HFF-Myc (cell line): ENCODE measurements at places on chromosomes 11 and 22.

DNA sequence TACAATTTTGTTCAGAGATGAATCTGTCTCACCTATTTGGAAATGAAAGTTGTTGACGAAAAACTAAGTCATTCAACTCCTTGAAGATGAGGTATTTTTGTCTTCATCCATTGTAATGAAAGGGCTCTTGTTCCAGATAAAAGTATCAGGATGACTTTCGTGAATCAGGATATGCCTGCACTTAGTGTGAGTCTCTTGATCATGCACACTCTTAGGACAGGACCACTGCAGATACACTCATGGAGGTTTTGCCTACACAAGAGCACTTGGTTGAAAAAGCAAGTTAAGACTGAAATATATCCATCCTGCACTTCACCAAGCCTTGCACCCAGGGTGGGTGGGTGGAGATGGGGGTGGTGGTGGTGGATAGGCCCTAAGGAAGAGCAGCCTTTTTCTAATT is 120.8 kb upstream of the MTMR2 start:
- no peak for DNase-seq

- DNase-seq = no peak
Observed at GRCh38 chr11:91104237-91104636, 881.4 kb upstream of the CHORDC1 start.

DNA sequence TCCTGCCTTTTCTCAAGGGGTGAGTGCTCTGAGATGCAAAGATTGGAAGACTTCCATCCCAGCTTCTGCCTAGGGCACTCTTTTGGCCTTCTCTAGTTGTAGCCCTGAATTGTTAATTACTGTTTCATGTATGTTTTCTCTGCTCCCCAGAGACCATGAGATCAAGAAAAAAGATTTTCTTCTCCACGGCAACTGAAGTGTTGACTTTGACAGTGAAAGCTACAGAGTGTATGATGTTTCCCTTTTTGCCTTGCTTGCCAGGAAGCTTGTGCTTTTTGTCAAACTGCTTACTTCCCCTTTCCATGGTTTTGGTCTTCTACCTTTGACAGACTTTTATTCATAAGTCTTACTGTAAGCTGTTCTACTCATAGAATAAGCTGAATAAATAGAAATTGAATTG is 23.3 kb upstream of the EIF3D start:
- no peak for DNase-seq

GRCh38 chr11:47399860-47400767 is 8.3 kb upstream of the SLC39A13 start:
- no peak for DNase-seq

- no peak for DNase-seq
Observed at GRCh38 chr22:49476800-49477400, 350.8 kb downstream of the BRD1 start.

DNA sequence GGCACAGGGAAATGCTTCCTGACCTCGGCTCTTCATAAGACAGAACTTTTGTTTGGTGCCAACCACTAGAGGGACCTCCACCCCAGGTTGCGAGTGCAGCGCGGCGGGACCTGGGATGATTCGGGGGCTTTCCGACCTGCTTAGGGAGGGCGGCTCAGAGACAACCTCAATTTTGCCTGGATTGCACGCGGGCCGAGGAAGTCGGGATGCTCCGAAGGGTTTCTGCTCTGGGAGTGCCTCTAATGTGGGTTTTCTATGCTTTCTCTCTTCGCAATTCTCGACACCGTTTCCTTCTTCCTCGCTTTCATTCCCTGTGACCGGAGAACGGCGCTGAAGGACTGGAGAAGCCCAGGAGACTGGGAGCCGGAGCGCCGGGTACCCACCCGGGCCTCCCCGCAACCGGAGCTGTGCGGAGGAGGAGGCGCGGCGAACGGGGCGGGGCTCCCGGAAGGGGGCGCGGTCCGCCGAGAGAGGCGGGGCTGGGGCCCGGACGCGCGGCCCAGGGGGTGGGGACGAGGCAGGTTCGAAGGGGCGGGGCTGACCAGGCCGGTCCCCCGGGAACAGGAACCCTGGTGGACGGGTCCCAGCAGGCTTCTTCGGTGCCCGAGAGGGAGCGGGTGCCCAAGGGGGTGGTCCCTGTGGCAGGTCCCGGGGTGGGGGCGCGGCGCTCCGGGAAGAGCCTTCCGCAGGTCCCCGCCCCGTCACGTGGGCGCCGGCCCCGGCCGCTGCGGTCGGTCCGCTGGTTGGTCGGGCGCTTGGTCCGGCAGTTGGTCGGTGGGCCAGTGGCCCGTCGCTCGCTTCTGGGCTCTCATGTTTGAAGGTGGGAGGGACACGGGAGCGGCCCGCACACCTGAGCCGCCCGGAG is at the start of gene PPFIBP2:
Gene PPFIBP2, plus strand, starts transcription at position 766 of the 865 bp plus-strand sequence. CDS start 35,477 bp downstream, outside the sequence.
- DNase-seq = peak; percentile 21

GRCh38 chr11:20078846-20079245 is 81.4 kb downstream of the DBX1 start:
- DNase-seq = no peak
